ENCODE measurements at places on chromosomes 7 and 10.

DNA sequence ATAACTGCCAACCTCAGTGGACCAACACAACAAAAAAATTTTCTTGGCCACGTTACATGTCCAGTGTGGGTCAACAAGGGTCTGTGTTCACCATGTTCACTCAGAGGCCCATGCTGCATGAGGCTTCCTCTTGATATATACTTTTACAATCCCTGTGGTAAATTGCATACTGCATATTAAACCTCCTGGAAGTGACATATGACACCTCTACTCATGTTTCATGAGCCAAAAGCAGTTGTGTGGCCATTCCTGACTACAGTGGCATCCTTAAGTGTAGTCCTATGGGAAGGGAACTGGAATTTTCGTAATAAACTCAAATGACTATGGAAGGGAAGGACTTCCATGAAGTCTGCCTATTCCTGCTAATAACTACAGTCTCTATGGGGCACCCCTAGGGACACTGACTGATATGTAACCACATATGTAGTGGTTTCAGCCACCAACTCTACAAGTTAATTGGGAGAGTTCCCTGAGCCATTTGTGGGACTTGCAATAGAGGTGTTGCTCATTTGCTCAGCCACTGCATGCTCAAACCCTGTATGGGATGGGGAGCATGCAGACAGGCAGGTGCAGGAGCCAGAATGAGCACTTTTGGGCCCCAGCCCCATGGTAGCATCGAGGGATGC lies 9.7 kb downstream of the DYNC1I1 start:
- DNase-seq: no peak

DNA sequence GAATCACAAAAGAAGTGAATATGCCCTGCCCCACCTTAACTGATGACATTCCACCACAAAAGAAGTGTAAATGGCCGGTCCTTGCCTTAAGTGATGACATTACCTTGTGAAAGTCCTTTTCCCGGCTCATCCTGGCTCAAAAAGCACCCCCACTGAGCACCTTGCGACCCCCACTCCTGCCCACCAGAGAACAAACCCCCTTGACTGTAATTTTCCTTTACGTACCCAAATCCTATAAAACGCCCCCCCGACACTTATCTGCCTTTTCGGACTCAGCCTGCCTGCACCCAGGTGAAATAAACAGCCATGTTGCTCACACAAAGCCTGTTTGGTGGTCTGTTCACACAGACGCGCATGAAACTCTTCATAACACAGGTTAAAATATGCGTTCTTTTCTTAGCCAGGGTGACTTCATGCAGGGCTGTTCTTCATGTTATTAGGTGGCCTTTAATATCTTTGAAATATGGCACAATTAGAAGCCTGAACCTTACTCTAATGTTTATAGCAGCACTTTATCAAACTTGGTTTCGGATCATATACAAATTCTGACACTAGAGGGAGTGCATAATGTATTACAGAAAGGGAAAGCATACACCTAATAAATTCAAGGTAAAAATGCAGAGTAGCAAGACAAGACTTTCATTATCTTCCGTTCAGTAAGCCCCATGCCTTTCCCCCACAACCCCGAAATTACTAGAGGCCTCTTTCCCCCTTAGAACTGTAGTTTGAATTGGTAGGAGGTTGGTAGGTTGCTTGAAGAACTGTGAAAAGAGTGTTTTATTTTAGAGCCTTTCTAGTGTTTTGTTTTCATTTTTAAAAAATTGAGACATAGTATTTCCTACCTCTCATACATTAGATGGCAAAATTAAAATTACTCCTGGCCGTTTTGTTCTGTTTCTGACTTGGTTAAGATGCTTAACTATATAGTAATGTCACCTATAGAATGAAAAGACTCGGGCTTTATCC lies 117.9 kb downstream of the NPY start:
- peak; percentile 24 for DNase-seq

- no peak for DNase-seq
These were observed 26.6 kb downstream of the LRRC4 start for GRCh38 chr7:128004623-128005022.

DNA sequence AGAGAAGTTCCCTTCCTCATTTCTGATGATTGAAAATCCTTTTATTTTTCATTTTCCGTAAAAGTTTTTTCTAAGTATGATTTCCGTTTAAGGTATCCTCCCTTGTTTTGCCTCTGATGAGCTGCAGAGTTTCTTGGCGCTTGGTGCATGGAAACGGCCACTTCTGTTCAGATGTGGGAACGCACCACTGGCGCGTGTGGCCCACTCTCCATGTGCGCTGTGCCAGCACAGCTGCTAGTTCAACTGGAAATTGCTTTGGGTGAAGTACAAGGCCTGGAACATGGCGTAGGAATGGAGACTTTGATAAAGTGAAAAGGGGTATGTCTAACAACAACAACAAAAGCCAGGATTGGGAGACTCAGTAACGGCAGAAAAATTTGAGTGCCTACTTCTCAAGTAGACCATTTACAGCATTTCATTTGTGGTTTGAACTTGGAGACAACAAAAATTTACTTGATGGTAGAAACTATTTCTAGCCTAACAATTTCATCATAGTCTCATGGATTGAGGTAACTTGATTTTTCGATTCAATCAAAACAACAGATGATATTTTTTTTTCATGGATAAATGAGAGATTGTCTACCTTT lies 364.2 kb downstream of the SUGCT start:
- DNase-seq: no peak

- DNase-seq: no peak
These were observed 1271.6 kb upstream of the SORCS1 start for GRCh38 chr10:108436096-108436495.

All from NCI-H1436 (cell line).